CD8-positive, alpha-beta memory T cell (primary cell): ENCODE measurements at places on chromosomes 6 and 20. TPM values are rescaled to one million over a fixed set of nuclear protein-coding genes. Genes with fewer than 3 reads are reported as not detected.

KIF25 gene
- not detected for total RNA-seq

HRH3 gene
- total RNA-seq = not detected

- peak; percentile 58 for DNase-seq
- peak overlapping the region; percentile 34 for H3K4me3 ChIP-seq
- H3K36me3 ChIP-seq = no peaks in the 10 kb centered on the region
- H3K4me1 ChIP-seq = peaks cover 5% of the 10 kb centered on the region
- H3K27me3 ChIP-seq = no peaks in the 10 kb centered on the region
Observed at GRCh38 chr6:41683523-41684310, 45.4 kb downstream of the MDFI start.

- H3K4me3 ChIP-seq = no peak overlapping the region
- H3K27me3 ChIP-seq = no peaks in the 10 kb centered on the region
- H3K27ac ChIP-seq = no peak overlapping the region
- no peaks in the 10 kb centered on the region for H3K4me1 ChIP-seq
- no peaks in the 10 kb centered on the region for H3K36me3 ChIP-seq
Observed at GRCh38 chr6:18551228-18551627, 164.1 kb downstream of the RNF144B start.

- DNase-seq = no peak
- H3K27me3 ChIP-seq = no peaks in the 10 kb centered on the region
- H3K27ac ChIP-seq = no peak overlapping the region
Observed at GRCh38 chr6:138862456-138862855, 66.6 kb downstream of the ECT2L start.
